ENCODE measurements at places on chromosomes 4 and X. TPM values are rescaled to one million over a fixed set of nuclear protein-coding genes. Genes with fewer than 3 reads are reported as not detected.

Gene SOD3
- total RNA-seq, result 11.2 TPM

Gene ZMYM3
- total RNA-seq, result 29.8 TPM

Gene MAGEE2
- 2.6 TPM for total RNA-seq

Gene GRK4
- 24.3 TPM for total RNA-seq

Gene RNF212
- 7.5 TPM for total RNA-seq

Gene LRP2BP
- total RNA-seq, result 8.0 TPM

Gene ARL9
- 1.2 TPM for total RNA-seq

Gene LDB2
- 79.3 TPM for total RNA-seq

Gene FAM47A
- not detected for total RNA-seq

Gene POU3F4
- 2.4 TPM for total RNA-seq

Gene INPP4B
- 20.7 TPM for total RNA-seq

Gene ATOH1
- total RNA-seq, result not detected

Gene XAGE1B
- not detected for total RNA-seq

Gene SPANXB1
- not detected for total RNA-seq

Gene PRR32
- 0.17 TPM for total RNA-seq

Gene TRIM2
- total RNA-seq, result 487 TPM

Gene G6PD
- 31.1 TPM for total RNA-seq

Gene SLC7A11
- total RNA-seq, result 194 TPM

Gene GSX2
- total RNA-seq, result not detected

Gene TCEAL7
- 142 TPM for total RNA-seq

Gene ADH1B
- 8.4 TPM for total RNA-seq

Gene ZNF157
- 4.6 TPM for total RNA-seq

Gene RAB9B
- 35.8 TPM for total RNA-seq

Gene BEX5
- 28.3 TPM for total RNA-seq

Gene CENPI
- 8.7 TPM for total RNA-seq

Gene NPY1R
- 24.4 TPM for total RNA-seq

Gene SPIN2A
- 0.40 TPM for total RNA-seq

All from spinal cord (tissue), 10 donors.